ENCODE measurements at places on chromosomes 7 and 10.

- DNase-seq: no peak
These were observed 93.8 kb downstream of the CUX1 start for GRCh38 chr7:101910991-101911799.

- no peak for DNase-seq
These were observed 33.3 kb upstream of the DNAJB12 start for GRCh38 chr10:72388062-72388461.

DNA sequence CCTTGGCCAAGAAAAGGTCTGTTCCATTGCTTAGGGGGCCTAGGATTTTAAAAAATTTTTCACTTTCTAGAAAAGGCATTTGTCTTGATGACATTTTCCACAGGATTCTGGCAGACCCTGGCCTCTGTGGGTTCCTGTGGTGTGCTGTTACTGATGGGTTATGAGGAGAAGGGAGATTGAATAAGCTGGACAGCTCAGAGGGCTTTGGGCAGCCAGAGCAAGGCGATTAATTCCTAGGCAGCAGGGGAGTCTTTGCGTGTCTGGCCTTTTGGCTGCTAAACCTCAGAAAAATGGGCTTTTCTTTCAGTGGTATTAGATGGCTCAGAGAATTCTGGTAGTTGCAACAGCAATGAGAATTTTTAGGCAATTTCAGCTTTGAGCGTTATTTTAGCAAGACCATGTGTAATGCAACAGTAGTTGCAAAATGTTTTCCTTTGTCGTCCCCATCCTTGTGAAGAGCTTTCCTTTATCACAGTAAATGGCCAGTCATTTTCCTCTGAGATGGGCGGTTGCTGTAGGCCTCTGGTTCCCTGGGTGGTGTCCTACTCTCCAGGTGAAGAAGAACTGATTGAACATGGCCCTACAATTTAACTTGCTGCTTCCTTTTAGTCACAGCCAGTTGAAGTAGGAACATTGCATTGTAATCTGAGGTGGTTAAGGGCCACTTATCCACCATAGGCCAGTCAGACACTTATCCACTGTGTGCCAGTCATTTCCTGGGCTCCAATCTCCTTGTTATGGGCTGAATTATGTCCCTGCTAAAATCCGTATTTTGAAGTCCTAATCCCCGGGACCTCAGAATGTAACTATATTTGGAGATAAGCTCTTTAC, 43.2 kb downstream of the SH2D4B start:
- no peak for DNase-seq

GRCh38 chr7:100088621-100089457, at the start of gene COPS6:
TSS of gene COPS6 (plus strand) at chr7:100088969. CDS start at chr7:100088991, 22 bp downstream.
- peak; percentile 91 for DNase-seq

DNA sequence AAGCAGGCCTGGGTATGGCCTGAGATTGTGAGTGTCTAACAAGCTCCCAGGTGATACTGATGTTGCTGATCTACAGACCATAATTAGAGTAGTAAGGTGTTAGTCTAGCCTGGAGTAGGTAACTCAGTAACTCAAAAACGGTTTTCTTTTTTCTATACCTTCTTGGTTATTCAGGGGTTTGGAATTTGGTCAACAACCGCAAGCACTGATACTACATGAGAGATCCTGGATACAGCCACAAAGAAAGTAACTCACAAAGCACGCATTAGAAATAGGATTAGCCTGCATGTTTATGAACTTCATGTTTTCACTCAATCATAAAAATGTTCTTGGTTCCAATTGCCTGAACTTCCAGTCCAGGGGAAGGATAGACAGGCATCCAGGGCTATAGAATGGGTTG, 803.5 kb downstream of the MAGI2 start:
- no peak for DNase-seq

GRCh38 chr7:77651575-77652162, 44.6 kb upstream of the RSBN1L start:
- DNase-seq: no peak

- DNase-seq: no peak
These were observed 103.7 kb upstream of the INSYN2A start for GRCh38 chr10:127299956-127300689.

DNA sequence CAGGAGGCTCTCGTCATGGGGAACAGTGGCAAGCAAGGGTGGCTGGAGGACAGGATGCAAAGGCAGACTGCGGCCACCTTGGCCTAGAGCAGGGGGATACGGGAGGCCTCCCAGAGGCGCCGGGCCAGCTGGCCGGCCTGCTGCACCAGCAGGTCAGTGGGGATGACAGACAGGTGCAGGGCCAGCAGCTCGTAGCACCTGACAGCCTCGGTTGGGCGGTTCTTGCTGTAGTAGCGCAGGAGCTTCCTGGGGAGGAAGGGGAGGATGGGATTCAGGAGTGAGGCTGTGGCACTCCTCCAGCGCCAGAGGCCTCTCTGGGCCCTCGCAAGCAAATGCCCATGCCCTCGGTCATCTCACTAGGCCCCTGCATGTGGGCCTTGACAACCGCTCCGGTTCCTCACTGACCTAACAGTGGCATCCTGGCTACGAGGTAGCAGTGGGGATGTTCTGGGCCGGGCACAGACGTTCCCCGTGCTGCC, 2.5 kb upstream of the PYROXD2 start:
- DNase-seq: no peak

DNA sequence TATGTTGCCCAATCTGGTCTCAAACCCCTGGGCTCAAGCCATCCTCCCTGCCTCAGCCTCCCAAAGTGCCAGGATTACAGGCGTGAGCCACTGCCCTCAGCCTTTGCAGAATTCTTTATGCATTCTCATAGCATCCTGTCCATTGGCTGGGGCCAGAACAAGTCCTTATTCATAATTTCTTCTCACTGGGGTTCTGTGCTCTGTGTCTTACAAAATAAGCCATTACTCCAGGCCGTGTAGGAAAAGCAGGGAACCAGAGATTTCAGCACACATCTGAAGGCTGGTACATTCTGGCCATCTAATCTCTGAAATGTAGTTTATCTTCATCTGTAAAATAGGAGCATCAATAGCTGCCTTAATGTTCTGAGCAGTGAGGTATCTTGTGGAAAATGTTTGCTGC, 10.3 kb upstream of the OCM start:
- DNase-seq: no peak

DNA sequence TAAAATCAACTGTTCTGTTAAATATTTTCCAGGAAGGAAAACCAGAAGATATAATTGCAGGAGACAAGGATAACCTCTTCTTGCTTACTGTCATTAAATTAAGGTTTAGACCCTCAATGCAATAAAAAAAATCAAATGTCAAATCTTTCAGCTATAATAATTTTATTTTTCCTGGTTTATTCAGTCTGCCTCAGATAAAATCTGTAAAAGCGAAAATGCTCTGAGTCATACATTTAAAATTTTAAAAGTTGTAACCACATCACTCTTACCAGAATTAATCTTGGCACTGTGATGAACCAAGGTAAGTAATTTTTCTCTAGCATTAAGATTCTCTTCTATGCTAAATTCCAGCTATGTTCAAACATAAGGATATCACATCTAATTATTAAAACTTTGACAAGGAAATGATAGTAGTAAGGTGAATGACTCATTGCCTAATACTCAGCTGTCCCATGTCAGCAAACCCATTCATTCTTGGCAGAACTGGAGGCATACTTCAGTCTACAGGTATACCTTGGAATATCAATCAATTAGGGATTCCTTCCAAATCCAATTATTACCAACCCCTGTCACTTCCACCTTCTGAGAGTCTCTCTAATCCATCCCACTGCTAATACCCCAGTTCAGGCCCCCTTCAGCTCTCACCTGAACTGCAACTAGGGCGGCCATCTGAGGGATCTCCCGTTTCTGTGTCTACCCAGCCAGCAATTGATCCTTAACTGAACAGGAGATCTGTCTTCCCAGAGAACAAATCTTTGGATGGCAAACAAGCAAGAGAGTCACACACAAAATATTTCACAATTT, 434.1 kb downstream of the GRM8 start:
- no peak for DNase-seq

GRCh38 chr10:68165643-68166042, 56.4 kb downstream of the MYPN start:
- DNase-seq: no peak

- DNase-seq: no peak
These were observed 137.8 kb upstream of the PPP2R2D start for GRCh38 chr10:131762789-131763696.

- peak; percentile 69 for DNase-seq
These were observed 8.9 kb downstream of the SEC31B start for GRCh38 chr10:100510533-100511308.

DNA sequence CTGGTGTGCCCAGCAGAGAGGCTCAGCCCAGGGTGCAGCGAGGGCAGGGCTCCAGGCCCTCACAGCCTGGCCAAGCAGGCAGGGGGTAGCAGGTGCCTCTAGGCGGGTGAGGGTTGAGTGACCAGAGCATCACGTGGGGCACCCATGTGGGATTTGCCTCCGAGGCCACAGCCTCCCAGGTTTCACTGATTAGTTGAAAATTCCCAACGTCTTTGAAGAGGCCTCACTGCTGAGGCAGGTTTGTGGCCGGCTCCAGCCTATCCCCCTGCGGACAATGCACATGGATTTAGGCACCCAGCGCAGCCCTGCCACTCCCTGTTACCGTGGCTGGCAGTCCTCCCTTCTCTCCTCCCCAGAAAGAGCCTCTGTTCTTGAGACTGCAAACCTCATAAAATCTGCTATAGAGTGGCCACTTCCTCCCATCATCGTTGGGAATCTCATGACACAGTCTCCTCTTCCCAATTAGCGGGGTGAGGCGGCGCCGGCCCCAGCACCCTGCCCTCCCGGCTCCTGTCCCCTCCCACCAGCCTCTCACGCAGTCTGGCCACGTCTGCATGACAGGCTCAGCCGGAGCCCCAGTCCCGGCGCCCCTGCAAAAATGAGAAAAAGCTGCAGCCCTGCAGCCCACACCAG, 10.8 kb downstream of the MYL10 start:
- no peak for DNase-seq

DNA sequence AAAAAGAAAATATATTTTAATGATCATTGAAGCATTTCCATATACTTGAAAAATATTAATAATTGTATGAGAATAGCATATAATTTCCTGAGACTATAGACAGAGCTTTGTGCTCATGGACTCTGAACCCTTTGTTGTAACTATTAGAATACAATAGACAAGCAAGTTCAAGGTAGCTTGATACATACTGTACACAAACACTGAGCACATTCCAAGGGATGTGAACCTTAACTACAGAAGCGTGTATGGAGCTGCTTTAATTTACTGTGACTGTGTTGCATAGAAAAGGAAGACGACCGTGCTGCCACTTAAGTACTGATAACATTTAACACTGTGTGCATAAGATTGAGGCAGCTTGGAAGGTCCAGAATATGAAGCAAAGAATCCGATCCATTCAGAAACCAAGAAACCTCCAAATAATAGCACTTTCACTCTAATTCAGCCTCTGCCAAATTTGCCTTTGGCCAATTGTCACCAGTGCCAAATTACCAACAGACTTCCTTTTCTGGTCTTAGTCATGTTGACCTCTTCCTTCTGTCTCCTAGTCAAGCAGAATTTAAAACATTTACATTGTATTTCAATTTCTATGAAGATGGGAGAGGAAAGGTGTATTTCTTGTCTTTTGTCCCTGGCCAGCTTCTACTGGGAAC, 566.1 kb upstream of the GALNT17 start:
- DNase-seq: no peak

GRCh38 chr10:11339660-11340059, 271.8 kb downstream of the USP6NL start:
- no peak for DNase-seq

DNA sequence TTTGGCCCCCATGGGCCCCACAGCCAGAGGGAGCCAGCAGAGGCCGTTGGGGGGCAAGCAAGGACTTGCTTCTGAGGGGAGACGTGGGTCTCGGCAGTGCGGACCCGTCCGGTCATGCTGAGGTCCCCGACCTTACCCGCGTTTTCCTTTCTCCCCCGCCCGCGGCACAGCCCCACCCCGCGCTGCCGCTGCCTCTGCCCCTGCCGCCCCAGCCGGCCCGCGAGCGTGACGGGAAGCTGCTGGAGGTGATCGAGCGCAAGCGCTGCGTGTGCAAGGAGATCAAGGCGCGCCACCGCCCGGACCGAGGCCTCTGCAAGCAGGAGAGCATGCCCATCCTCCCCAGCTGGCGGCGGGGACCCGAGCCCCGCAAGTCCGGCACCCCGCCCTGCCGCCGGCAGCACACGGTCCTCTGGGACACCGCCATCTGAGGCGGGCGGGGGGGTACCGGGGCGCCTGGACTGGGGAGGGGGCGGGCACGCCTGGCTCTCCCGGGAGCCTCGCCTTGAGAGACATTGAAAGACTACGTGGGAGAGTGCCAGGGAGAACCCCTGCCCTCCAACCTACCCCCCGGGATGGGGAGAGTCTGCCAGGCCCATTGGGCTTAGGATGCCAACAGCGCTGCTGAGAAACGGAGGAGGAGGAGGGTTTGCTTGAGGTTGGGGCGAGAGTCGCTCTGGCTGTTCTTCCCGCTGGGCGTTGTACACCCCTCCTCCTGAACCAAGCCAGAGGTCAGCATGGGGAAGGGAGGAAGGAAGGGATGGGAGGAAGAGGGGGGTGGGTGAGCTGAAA, 9.9 kb downstream of the NYAP1 start:
- peak; percentile 75 for DNase-seq

DNA sequence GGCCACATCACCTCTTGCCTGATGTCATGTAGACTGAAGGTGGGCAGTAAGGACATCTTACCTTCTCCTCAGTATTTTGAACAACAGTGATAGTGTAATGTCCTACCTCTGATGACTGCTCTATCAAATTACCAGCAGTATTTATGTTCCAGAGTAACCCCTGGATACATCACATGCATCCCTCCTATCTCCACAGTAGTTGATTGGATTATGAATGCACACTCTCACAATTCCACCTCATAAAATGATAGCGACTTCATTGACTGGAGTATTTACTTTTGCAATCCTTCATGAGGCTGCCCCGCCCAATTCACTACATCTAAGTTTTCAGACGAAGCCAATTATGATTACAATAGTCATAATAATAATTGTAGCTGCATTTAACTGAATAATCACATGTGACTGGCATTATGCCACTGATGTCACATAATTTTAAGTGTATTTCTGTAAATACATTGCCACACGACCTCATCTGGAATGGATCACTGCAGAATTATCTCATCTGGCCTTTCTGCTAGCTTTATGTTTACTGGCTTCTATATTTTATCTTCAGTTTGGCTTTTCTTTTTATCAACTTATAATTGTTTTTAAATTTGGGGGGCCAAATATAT, 268.9 kb downstream of the SLC25A13 start:
- DNase-seq: no peak

DNA sequence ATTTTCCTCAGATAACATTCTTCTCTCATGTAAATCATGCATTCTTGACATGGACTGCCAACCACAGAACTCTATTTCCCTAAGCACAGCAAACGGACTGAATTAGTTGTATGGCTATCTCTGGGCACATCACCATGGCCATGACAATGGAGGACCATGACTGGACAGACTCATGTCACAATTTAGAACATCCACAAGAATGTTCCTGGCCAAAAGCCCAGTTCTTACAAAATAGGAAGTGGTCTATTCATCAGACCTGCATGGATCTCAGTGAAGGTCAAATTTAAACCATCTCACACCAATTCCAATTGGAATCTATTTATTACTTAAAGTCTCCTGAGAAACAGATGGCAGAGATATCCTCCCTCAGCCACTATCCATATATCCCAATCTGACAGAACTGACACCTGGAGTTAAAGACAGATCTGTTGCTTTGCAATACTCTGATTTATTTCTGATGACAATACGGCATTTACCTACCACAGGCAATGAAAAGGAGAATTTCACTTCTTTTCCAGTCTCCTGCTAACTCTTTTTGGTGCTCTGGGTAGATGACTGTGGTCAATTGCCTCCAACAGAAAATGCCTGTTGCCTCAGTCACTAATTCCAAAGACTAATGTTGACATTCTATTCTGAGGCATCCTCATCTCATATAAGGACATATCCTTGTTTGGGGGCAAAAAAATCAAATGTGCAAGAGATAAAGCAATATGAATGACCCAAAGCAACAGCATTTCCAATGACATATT, 254.8 kb downstream of the HTR7 start:
- no peak for DNase-seq

GRCh38 chr10:22475651-22476600, 130.6 kb downstream of the SPAG6 start:
- peak; percentile 49 for DNase-seq
